ENCODE measurements at places on chromosomes 3 and 15.

- DNase-seq: no peak
Observed at GRCh38 chr15:67109141-67110034, 44.0 kb downstream of the SMAD3 start.

DNA sequence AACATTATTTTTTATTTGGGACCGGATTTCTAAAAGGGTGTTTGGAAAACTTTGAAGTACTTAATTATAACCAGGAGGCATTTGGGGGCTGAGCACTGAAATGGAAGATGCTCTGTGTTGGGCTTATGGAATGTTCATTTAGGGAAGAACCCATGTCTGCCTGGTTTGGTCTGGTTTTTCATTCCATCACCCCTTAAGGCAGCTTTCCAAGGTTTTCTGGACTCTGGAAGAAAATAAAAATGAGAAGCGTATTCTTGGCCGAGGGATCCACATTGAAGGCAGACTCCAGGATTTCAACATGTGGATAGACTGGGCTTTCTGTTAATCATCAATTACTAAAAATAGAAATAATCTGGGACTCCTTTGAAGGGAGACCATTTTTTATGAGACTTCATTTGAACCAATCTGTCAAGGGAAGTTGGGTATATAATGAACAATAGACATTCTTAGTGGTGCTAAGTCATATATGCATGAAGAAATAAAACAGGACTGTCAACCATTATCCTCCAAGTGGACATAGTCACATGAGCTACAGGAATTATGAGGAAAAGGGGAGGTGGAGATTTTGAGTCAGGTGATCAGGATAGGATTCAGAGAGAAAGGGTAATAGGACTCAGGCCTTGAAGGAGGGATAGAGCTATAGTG is 270.5 kb upstream of the ADAMTS9 start:
- DNase-seq: no peak

DNA sequence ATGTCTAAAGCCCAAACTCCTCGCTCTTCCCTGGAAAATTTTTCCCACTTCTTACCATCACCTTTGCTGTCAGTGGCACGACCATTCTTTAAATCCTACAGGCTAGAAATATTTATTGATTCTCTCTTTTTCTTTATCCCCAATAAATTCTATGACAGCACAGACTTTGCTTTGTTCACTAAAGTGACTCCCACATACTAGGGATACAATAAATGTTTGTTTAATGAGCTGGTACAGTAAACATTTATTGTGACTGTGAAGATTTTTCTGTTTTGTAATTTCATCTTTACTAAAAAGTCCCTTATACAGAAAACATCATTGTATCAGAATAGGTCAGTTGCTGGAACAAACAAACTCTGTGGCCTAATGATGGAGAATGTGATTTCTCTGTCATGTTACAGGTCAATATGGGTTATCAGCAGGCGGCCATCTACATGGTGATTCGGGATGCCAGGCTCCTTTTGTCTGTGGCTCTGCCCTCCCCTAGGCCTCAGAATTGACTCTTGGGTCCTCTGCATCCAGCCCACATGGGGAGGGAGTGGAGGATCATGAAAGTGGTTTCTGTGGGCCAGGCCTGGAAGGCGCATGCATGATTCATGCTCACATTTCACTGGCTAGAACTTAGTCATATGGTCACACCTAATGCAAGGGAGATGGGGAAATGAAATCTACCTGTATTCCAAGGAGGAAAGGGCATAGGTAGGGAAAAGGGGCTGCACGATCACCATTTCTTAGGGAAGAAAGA is 22.7 kb upstream of the KNG1 start:
- no peak for DNase-seq

DNA sequence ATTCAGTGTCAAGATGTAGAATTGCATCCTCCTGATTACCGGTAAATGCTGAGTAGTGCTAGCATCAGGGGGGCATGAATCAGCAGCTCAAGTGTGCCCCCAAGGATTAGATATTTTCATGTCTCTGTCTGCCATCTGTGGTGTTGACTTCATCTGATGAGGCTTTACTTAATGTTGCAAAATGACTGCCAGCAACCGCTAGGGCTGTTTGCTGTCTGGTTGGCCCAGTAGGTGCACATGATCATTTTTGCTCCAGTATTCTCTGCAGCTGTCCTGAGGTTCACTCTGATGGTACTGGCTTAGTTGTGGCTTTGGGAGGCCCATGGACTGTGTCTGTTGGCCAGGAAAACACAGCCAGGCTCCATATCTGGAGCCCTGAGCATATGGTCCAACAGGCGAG is 316.4 kb downstream of the SOX2 start:
- no peak for DNase-seq

DNA sequence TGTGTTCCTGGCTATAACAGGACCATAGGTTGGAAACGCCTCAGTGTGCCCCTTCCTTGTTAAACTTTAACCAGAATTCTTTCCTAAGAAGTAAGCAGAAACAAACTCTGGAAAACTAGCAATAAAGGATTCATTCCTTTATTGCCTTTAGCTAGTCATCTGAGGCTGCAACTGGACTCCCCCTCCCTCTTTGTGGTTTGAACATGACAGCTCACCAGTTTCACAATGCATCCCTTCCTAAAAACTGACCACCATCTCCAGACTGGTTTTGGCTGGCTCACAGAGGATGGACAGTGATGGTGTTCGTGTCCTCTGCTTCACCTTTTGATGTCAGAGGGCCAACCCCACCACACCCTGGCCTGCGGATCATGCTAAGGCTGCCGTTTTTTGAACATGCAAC is 27.9 kb upstream of the TGFBR2 start:
- no peak for DNase-seq

DNA sequence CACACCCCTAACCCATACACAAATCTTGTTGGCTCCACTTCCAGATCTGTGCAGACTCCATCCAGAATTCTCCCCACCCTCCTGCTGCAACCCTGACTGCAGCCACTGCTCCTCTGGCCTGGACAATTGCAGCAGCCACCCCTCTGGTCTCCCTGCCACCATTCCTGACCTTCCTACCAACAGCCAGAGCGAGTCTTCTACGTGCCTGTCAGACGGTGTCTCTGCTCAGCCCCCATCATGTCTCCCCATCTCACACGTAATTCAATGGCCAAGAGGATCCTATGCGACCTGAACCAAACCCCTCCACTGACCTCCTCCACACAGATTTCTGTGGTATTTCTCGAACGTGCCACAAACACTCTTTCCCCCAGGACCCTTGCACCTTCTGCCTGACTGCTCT is 103.3 kb downstream of the TPRA1 start:
- DNase-seq: no peak

- DNase-seq: no peak
Observed at GRCh38 chr3:14565868-14566588, 25.9 kb upstream of the GRIP2 start.

GRCh38 chr3:113213896-113214587 is 2.7 kb downstream of the BOC start:
- no peak for DNase-seq

DNA sequence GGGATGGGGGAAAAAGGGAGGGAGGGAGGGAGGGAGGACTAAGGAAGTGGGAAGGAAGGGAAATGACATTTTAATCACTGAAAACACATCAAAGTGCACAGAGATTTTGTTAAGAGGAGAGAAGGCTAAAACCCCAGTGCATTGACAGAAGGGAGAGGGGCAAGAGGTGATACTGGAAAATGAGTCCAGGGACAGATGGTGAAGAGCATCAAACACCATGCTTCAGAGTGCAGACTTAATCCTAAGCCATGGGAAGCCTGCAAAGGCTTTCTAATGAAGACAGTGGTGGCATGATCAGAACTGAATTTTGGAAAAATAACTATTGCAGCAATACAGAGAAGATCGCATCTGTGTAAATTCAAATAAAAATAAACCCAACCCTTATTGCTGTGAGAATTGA is 41.8 kb downstream of the HGD start:
- DNase-seq: no peak

- DNase-seq: no peak
Observed at GRCh38 chr15:63879211-63879610, 45.5 kb upstream of the HERC1 start.

DNA sequence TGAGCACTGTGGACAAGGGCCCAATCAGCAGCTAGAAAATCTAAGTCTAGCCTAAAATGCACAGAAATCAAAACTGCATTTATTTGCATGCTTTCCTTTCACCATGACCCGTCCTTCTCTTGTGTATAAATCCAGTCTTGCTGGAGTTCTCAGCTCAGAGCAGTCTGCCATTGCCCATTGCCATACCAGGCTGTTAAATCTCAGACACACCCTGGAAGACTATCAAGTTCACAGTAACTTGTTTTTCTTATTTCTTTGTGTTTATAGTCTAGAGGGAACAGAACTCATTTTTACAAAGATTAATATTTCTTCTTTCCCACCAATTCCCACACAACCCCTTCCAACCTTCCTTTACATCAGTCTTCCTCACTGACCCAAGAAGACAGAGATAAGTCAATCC is 85.9 kb downstream of the COL8A1 start:
- DNase-seq: no peak

GRCh38 chr15:52791776-52792175 is 1.6 kb upstream of the ONECUT1 start:
- DNase-seq: no peak

GRCh38 chr3:127536830-127537812 is 53.4 kb downstream of the TPRA1 start:
- no peak for DNase-seq

DNA sequence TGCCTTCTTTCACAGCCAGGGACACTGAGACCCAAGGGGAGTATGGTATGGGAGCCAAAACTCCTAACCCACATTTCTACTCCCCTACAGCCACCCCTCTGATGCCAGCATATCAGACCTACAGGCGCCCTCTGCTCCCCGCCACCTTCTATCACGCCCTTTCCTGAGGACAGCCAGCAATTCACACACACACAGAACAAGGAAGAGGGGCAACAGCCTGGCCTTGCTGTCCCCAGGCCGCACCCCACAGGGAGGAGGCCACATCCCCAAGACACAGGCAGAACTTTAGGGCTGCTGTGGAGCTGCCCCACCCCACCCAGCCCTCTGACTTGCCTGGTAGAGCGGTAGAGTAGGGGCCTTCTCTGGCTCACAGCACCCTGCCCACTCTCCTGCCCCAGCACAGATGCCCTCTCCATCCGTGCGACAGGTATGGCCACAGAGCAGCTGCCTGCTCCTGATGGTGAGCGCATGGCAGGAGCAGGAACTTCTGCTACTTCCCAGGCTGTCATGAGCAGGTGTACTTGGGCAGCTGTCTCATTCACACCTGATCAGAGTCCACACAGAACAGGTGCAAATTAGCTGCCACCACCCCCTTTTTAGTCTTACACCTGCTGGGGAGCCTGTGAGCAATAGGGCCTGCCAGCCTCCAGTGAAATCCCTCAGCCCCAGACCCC is 33.4 kb downstream of the CCDC33 start:
- DNase-seq: no peak

- DNase-seq: no peak
Observed at GRCh38 chr3:65521032-65521431, 517.7 kb downstream of the MAGI1 start.

GRCh38 chr15:52760562-52760961 is 29.6 kb downstream of the ONECUT1 start:
- DNase-seq: no peak

DNA sequence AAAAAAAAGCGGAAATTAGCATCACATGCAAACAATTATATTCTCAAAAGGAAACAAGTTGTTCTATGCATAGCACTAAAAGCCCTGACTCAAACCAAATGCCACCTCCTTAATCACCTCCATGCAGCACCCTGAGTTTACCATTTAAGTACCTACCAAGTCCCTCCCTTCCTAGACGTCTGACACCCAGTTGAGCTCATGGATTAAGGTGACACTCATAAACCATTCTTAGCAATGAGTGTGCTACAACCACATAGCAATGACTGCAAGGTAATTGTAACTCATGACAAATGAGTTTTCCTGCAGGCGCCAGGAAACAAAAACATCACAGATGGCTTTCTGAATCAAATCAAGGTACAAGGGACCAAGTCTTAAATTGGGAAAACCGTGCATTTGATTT is 32.0 kb downstream of the WWTR1 start:
- DNase-seq: no peak

DNA sequence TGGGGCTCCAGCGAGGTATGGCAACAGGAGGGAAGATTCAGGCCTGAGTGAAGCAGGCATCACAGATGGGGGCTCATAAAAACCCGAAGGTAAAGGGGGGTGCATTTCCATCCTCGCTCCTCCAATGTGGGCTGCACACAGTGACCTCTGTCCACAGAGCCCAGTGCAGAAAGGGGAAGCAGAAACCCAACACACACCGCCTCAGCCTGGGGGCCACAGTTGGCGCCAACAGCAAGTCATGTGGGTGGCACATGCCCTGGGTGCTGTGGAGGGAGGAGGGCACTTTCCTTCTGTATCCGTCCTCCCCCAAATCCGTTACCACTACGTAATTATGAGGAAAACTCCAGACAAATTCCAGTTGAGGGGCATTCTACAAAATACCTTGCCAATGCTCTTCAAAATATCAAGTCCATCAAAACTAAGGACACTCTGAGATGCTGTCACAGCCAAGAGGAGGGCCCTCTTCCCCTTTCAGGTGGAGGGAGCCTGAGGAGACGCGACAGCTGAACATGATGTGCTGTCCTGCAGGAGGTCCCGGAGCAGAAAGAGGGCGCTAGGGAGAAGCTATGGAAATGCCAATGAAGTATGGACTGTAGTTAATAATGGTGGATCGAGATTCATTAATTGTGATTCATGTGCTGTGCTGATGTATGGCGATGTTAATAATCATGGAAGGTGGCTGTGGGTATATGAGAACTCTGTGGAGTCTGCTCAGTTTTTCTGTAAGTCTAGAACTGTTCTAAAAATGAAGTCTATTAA is 16.4 kb downstream of the APBA2 start:
- no peak for DNase-seq

GRCh38 chr15:75921732-75922703 is 18.3 kb downstream of the FBXO22 start:
- no peak for DNase-seq

GRCh38 chr15:84944861-84945260 is 36.8 kb upstream of the PDE8A start:
- DNase-seq: no peak

GRCh38 chr3:13706886-13707285 is 158.0 kb downstream of the FBLN2 start:
- no peak for DNase-seq

- DNase-seq: no peak
Observed at GRCh38 chr3:52243791-52244628, 1.5 kb upstream of the PPM1M start.

- no peak for DNase-seq
Observed at GRCh38 chr15:95261546-95261945, 1030.2 kb downstream of the MCTP2 start.

DNA sequence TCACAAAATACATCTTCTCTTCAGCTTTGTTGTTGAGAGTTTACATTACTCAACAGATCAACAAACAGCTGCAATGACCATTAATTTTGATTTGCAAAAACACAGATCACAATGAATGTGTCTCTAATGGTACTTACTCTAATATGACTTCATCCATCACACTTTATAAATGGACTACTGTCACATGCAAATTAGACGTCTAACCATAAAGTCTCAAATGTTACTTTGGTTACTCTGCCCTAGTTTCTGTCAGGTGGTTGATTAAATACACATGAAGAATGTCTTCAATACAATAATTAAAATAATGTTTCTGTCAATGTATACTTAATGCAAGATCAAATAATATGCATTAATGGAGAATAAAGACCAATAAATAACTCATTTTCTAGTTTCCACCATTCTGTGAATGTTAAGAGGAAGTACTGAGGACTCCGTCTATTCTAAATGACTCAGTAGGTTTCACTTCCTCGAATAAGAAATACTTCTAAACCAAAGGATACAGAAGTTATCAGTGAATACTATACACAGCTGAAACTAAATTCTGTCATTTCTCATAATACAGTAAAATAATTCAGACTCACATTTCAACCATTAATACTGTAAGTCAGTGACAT is 145.8 kb downstream of the CBLB start:
- DNase-seq: no peak

- no peak for DNase-seq
Observed at GRCh38 chr3:170044795-170045244, 7.0 kb downstream of the GPR160 start.

All from NCI-H187 treated with DMSO at 0.1 percent for 48 hours (cell line).